ENCODE measurements at places on chromosomes 7 and 10.

DNA sequence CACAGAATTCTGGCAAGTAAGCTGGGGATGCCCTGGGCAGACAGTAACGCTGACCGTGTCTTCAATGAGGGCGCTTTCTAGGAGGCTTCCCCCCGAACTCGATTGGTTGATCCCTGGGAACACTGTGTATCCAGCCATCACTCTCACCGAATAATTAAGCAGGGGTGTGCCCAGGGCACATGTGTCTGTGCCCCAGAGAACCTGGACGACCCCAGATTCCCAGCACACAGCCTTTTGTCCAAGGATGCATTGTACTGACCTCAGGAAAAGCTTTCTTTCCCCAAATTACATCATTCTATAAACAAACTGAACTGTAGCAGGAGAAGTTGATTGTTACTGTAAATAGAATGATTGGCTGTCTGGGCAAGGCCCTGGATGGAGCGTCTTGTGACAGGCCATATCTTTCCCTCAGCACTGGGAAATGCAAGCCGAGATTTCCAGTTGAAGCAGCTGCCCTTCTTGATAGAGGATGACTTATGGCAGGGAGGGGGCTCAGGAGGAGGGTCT lies 6.6 kb upstream of the DEPP1 start:
- DNase-seq: no peak

GRCh38 chr7:21754963-21755362 lies 190.7 kb downstream of the CDCA7L start:
- no peak for DNase-seq

- no peak for DNase-seq
Observed at GRCh38 chr10:114491933-114492332, 87.6 kb upstream of the AFAP1L2 start.

DNA sequence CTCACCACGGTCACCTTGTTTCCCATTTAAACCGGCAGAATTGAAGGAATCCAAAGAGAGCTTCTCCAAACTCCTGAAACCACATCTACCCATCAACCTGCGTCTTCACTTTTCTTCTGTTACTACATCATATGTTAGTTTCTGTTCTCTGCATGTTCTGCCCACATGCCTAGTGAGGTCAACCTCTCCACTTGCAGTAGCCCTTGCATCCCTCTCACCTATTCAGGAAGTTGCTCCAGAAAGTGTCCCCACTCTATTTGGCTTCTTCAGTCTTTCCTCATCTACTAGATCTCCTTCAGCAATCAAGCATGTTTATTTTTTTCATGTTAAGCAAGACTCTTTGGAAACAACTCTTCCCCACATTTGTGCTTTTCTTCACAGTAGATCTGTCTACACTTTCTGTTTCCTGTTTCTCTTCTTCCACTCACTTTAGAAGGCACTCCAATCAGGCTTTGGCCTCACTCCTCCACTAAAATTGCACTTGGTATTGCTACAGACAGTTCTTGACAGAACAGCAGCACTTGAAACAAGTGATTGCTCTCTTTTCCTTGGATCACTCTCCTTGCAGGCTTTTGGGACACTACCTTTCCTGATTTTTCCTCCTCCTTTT lies 7.5 kb downstream of the SAMD9L start:
- no peak for DNase-seq

DNA sequence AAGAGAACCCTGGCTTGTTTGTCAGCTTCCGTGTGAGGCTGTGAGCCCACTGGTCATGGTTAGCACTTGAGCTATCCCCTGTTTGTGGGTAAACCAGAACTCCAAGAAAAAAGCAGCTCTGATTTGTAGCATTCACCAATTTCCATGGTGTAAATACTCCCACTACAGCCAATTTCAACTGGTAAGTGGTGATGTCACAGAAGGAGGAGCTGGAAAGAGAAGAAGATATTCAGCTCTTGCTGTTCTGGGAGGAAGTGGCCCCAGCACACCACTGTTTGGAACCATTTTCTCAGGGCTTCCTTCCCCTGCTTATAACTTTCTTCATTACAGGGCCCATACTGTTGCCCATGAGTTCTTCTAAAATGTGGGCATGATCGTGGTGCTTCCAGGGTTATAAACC lies 500.1 kb upstream of the ZMIZ1 start:
- no peak for DNase-seq

- DNase-seq: no peak
Observed at GRCh38 chr7:96342049-96342448, 20.2 kb upstream of the SLC25A13 start.

GRCh38 chr7:108046952-108047506 lies 44.1 kb upstream of the LAMB1 start:
- no peak for DNase-seq

DNA sequence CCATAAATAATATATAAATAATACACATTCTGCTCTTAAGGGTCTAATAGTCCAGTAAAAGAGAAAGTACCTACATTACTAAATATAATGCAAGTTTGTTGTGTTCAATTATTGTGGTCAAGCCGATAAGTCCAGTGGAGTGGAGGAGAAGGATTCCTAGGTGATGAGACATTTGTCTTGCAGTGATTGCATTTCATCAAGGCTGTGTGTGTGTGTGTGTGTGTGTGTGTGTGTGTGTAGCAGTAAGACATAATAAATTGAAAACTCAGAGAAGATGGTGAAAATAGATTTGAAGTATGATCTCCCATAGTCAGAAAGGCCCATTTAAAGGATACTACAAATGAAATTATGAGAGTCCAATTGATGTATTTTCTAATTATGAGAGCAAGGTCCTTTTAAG lies 192.5 kb upstream of the SEMA3C start:
- peak; percentile 96 for DNase-seq

DNA sequence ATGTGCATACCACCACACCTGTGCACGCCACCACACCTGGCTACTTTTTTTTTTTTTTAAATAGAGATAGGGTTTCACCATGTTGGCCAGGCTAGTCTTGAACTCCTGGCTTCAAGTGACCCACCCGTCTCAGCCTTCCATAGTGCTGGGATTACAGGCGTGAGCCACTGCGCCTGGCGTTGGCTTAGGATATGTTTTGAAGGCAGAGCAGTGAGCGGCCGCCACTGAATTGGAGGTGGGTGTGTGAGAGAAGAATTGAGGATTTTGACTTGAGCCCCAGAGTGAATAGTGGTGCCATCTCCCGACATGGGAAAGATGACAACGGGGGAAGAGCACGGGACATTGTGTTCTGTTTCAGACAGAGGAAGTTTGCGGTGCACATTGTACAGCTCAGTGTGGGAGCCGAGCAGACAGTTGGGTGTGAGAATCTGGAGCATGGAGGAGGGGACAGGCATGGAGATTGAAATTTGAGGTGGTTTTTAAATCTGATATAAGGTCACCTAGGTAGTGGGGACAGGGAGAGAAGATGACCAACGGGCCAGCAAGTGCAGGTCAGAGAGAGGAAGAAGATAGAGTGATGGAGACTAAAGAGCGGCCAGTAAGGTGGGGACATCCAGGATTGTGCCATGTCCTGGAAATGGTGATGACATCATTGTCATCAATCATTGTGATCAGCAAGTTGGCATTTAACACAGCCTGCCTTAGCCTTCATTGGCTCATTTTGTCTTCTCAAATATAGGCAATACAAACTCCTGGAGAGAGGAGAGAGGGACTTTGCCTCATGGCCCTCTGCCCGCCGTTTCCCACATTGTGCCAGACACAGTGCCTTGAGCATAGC lies 35.8 kb downstream of the VWA2 start:
- no peak for DNase-seq

DNA sequence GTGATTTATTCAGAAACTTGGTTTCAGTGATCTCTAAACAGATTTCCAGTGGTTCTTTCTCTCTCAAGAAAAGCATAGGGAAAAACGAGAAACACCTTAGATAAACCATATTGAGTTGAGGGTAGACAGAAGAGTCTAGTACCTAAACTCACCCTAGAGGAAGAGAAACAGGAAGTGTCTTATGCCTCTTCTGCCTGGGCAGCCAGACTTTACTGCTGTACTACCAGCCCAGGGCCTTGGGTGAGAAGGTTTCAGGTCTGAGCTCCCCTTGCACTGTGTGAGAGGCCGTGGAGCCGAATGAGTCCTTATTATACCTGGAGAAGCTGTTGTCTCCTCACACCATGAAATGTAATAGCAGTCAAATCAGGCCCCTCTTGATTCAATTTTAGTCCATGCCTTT lies 18.2 kb downstream of the HIF1AN start:
- no peak for DNase-seq

- DNase-seq: no peak
Observed at GRCh38 chr10:128852449-128852848, 614.6 kb upstream of the MGMT start.

DNA sequence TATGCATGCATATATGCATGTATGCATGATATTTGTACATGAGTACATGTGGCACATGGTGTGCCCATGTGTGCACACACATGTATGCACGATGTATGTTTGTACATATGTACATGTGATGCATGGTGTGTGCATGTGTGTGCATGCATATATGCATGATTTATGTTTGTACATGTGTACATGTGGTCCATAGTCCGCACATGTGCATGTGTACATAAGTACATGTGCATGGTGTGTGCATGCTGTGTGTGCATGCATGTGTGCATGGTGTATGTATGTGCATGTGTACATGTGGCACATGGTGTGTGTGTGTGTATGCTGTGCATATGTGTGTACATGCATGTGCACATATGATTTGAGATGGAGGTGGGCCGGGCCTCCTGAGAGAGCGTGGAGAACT lies 384.2 kb downstream of the TYW1 start:
- no peak for DNase-seq

DNA sequence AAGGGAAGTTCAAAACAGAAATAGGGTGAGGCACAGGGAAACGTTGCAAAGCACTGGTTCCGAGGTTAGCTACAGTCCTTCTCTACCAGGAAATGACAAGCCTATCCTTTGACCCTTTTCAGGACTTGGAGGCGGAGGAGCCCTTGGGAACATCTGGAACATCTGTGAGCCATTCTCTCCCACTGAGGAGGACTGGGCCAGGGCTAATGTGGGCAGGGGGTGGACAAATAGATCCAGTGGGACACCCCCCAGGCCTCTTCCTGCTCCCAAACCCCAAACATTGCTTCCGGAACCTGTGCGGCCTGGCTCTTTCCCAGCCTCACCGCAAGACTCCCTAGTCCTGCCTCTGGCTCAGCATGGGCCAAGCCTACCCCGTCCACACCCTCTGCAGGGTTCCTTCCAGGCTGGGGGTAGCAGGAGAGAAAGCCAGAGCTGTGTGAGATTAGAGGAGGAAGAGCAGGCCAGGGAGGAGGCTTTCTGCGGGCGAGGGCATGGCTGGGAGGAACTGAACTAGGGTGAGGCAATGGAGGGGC lies 36.5 kb downstream of the GHRHR start:
- DNase-seq: no peak

GRCh38 chr10:5999440-6000165 lies 22.3 kb upstream of the IL15RA start:
- DNase-seq: no peak

- DNase-seq: no peak
Observed at GRCh38 chr7:21986096-21986495, 40.4 kb upstream of the CDCA7L start.

DNA sequence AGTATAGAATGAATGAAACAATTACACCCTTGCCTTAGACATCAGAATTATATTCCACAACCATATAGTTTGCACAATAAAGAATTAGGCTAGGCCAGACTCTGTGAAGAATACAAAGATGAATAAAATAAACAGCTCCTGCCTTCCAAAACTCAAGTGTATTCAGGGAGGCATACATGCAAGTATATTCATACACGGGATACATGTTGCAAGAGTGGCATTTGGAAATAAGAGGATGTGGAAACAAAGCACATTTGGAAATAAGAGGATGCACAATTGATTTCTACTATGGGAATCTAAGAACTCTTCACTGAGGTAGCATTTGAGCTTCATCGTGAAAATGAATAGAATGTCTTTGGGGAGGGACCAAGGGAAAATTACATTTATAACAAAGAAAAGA lies 27.0 kb upstream of the TMEM26 start:
- no peak for DNase-seq

- no peak for DNase-seq
Observed at GRCh38 chr7:4074994-4075393, 607.1 kb upstream of the FOXK1 start.

GRCh38 chr7:85673876-85674275 lies 487.0 kb upstream of the SEMA3D start:
- no peak for DNase-seq

GRCh38 chr10:11224792-11225416 lies 207.2 kb downstream of the CELF2 start:
- no peak for DNase-seq

DNA sequence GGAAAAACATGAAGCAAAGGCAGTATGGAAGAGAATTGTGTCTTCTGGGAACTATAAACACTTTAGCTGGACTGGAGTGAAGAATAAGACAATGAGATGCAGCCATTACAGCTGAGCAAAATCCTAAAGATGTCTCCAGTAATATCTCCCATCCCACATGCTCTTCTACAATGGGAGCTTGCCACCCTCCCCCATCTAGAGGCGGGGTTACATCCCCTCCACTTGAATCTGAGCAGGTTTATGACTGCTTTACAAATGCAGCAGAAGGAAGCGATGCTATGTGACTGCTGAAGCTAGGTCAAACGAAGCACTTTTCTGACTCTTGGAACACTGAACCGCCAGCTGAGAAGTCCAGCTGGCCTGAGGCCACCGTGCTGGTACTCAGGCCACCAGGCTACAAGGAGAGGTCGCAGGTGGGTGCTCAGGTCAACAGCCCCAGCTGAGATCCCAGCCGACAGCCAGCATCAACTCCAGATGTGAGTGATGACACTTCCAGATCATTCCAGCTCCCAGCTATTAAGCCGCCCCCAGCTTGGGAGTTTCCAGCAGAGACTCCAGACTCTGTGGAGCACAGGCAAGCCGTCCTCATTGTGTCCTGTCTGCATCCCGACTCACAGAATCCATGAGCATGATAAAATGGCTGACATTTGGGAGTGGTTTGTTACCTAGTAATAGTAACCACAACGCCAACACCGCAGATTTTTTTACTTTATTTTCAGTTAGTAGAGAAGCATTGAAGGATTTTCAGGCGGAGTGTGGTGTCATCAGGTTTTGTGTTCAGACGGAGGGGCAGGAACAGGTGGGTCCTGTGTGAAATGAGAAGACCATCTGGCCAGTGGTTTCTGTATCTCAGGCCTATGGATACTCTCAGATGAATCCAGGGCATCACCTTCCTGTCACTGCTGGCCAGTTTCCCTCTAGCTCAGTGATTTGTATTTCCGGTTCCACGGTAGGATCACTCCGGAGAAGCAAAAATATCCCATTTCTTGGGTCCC lies 89.3 kb downstream of the NPY start:
- DNase-seq: no peak
